GM12865 (cell line): ENCODE measurements at places on chromosomes 1 and 21.

GRCh38 chr1:43668956-43669355 is 19.0 kb downstream of the KDM4A start:
- DNase-seq = no peak

- DNase-seq = no peak
These were observed 44.9 kb downstream of the GLIS1 start for GRCh38 chr1:53693773-53694717.

- no peak for DNase-seq
These were observed 276.9 kb upstream of the ZRANB2 start for GRCh38 chr1:71357708-71358107.

- peak; percentile 30 for DNase-seq
These were observed 36.5 kb downstream of the MACO1 start for GRCh38 chr1:25467193-25467592.

GRCh38 chr1:2213576-2214505 is 14.3 kb upstream of the SKI start:
- no peak for DNase-seq

GRCh38 chr21:45283035-45283610 is 4.6 kb downstream of the POFUT2 start:
- DNase-seq = no peak

DNA sequence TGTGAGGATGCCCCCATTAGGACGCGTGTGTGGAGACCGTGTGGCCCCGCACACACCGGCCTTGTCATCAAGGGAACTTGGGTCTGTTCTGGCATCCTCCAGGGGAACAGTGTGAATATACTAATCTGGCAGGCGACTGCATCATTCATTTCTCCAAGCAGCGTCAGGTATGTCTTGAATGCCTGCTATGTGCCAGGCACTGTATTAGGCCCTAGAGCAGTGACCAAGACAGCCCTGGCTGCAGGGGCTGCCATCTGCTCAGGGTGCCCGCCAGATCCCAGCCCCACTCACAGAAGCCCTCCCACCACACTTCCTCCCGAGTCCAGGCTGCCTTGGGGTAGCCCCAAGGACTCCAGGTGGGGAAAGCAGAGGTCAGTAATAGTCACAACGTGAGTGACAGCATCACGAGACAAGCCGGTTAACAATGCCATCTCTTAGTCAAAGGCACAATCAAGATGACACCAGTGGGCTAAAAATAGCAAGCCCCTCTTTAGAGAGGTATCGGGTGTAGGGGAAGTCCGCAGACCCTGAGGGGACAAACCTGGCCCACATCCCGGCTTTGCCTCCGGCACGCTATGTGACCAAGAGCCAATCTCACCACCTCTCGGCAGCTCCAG is 7.5 kb upstream of the LAPTM5 start:
- peak; percentile 95 for DNase-seq

DNA sequence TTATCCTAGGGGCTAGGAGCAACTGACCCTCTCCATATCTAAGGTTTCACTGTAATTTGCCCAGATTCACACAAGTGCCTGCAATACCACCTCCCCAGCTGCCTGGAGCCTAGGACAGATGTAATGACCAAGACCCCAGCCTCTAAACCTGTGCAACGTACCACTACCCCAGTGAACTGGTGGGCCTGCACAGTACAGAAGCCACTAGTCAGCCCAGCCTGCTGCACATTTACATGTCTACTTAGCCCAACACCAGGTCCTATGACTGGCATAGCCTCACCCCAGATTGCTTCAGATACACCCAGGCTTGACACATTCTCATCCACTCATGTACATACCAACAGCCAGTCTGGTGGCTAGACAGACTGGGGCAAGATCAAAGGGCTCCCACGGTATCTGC is 1336.6 kb downstream of the BRINP3 start:
- no peak for DNase-seq

DNA sequence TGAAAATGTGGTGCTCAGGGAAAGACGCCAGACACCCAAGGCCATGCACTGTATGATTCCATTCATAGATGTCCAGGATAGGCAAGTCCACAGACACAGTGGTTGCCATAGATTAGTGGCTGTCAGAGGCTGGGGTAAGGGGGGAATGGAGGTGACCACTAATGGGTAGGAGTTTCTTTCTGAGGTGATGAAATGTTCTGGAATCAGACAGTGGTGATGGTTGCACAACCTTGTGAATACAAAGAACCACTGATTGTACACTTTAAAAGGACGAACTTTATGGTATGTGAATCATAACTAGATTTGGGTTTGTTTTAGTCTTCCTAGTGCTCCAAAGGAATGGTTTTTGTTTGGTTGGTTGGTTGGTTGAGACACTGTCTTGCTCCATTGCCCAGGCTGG is 51.7 kb downstream of the PRAMEF20 start:
- DNase-seq = no peak

- no peak for DNase-seq
These were observed 28.7 kb downstream of the KCNA3 start for GRCh38 chr1:110645821-110646735.
